ENCODE measurements at places on chromosomes 5 and 9.

- peaks cover 17% of the 10 kb centered on the region for H3K27me3 ChIP-seq
- DNase-seq = no peak
- no peaks in the 10 kb centered on the region for H3K4me1 ChIP-seq
- no peak overlapping the region for H3K27ac ChIP-seq
- no peak overlapping the region for H3K4me3 ChIP-seq
- no peaks in the 10 kb centered on the region for H3K36me3 ChIP-seq
Measured at GRCh38 chr9:109203761-109204360, 36.8 kb upstream of the FRRS1L start.

GRCh38 chr5:111251921-111252320, 27.7 kb downstream of the CAMK4 start:
- no peak for DNase-seq
- H3K27ac ChIP-seq = no peak overlapping the region
- no peaks in the 10 kb centered on the region for H3K4me1 ChIP-seq
- no peaks in the 10 kb centered on the region for H3K36me3 ChIP-seq

DNA sequence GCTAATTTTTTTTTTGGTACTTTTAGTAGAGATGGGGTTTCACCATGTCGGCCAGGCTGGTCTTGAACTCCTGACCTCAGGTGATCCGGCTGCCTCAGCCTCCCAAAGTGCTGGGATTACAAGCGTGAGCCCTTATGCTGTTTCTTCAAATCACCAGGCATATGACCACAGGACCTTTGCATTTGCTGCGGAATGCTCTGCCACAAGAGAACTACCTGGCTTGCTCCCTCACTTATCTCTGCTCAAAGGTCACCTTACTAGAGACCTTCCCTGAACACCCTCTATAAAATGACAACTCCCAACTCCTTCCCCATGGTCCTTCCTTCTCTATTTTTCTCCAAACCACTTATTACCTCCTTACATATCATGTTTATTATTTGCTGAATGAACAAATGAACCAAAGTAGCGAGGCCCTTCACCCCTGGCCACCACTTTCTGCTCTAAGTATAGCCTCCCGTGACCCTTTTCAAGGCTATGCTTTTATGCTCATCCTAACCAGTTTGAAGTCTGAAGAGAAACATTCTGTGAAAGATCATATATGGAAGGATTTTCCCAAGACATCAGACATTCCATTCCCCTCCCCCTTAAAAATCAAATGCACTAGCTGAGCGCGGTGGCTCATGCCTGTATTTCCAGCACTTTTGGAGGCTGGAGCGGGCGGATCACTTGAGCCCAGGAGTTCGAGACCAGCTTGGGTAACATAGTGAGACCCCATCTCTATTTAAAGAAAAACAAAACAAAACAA, 1.3 kb downstream of the ZER1 start:
- DNase-seq = no peak
- no peaks in the 10 kb centered on the region for H3K27me3 ChIP-seq
- peaks cover 13% of the 10 kb centered on the region for H3K4me1 ChIP-seq
- peak overlapping the region; percentile 88 for H3K27ac ChIP-seq
- peak overlapping the region; percentile 79 for H3K4me3 ChIP-seq

- H3K27ac ChIP-seq = no peak overlapping the region
- no peaks in the 10 kb centered on the region for H3K4me1 ChIP-seq
- H3K27me3 ChIP-seq = peaks cover 7% of the 10 kb centered on the region
- no peak overlapping the region for H3K4me3 ChIP-seq
- no peaks in the 10 kb centered on the region for H3K36me3 ChIP-seq
- peak; percentile 8 for DNase-seq
Measured at GRCh38 chr9:34809504-34810186, 99.7 kb upstream of the CCL21 start.

GRCh38 chr5:56985936-56986625, 34.2 kb upstream of the MIER3 start:
- no peaks in the 10 kb centered on the region for H3K36me3 ChIP-seq
- no peak overlapping the region for H3K27ac ChIP-seq
- no peaks in the 10 kb centered on the region for H3K4me1 ChIP-seq
- H3K27me3 ChIP-seq = peaks cover 14% of the 10 kb centered on the region

- no peaks in the 10 kb centered on the region for H3K27me3 ChIP-seq
- peak; percentile 52 for DNase-seq
- H3K4me3 ChIP-seq = no peak overlapping the region
- no peak overlapping the region for H3K27ac ChIP-seq
- H3K4me1 ChIP-seq = no peaks in the 10 kb centered on the region
Measured at GRCh38 chr9:4315582-4316215, 15.8 kb upstream of the GLIS3 start.

DNA sequence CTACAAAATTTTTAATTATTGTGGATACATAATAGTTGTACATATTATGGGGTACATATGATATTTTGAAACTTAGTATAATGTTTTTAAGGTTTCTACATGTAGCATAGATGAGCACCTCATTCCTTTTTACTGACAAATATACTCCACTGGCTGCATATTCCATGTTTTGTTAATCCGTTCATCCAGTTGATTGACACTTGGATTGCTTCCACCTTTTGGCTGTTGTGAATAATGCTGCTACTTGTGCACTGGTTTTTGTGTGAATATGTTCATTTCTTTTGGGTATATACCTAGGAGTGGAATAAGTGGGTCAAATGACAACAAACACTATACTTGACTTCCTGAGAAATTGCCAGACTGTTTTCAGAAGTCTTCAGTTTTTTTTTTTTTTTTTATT, 2.8 kb upstream of the ENTREP1 start:
- no peak for DNase-seq
- no peaks in the 10 kb centered on the region for H3K36me3 ChIP-seq
- H3K4me3 ChIP-seq = no peak overlapping the region
- H3K27me3 ChIP-seq = peaks cover 24% of the 10 kb centered on the region
- H3K4me1 ChIP-seq = peaks cover 7% of the 10 kb centered on the region
- no peak overlapping the region for H3K27ac ChIP-seq

GRCh38 chr5:62560786-62561185, 17.8 kb upstream of the LRRC70 start:
- no peak overlapping the region for H3K4me3 ChIP-seq
- peaks cover 50% of the 10 kb centered on the region for H3K36me3 ChIP-seq
- H3K4me1 ChIP-seq = no peaks in the 10 kb centered on the region
- no peak overlapping the region for H3K27ac ChIP-seq
- no peaks in the 10 kb centered on the region for H3K27me3 ChIP-seq

DNA sequence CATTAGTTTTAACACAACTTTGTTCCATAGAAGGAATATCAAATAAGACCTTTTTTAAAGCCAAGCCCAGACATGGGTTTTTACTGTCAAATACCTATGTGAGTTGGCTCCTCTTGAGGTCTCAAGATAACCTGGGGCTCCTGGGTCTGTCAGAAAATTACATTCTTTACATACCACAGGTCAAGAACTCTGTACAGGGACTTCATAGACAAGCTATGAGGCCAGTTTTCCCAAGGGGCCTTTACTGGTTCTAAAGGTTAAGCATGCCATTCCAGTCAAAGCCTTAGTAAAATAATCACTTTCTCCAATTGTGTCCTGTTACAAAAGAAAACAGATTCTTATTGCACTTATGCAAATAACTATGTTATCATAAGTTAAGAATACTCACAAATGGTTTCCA, 15.5 kb upstream of the SMC2 start:
- H3K4me1 ChIP-seq = no peaks in the 10 kb centered on the region
- H3K36me3 ChIP-seq = no peaks in the 10 kb centered on the region
- H3K27me3 ChIP-seq = no peaks in the 10 kb centered on the region
- no peak for DNase-seq
- H3K27ac ChIP-seq = no peak overlapping the region
